ENCODE measurements at places on chromosomes 6 and 20. TPM values are rescaled to one million over a fixed set of nuclear protein-coding genes. Genes with fewer than 3 reads are reported as not detected.

DNA sequence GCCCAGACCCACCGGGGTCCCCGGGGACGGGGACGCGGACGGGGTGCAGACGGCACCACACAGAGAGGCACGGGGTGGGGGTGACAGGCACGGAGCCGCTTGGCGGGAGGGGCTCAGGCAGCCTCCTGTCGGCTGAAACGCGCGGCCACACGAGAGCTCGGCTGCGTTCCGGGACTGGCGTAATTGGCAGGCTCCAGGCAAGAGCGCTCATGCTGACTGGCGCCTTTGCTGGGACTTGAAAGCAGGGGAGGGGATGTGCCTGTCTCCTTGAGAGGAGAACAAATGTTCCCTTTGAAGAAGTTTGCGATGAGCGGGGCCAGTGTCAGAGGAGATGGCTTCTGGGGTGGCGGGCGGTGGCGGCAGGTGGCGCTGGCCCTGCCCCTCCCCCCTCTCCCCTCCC lies 25.8 kb downstream of the BHLHE23 start:
- DNase-seq = no peak

DNA sequence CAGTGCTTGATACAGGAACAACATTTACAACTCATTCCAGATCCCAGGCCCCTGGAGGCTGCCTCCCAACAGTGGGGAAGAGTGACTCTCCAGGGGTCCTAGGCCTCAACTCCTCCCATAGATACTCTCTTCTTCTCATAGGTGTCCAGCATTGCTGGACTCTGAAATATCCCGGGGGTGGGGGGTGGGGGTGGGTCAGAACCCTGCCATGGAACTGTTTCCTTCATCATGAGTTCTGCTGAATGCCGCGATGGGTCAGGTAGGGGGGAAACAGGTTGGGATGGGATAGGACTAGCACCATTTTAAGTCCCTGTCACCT lies 4.2 kb downstream of the PIM1 start:
- no peak for DNase-seq

GRCh38 chr20:48217190-48217589 lies 431.9 kb upstream of the SULF2 start:
- DNase-seq = no peak

MOXD1 gene
- 9.1 TPM for total RNA-seq

ACSS1 gene
- 5.5 TPM for total RNA-seq

PNLDC1 gene
- not detected for total RNA-seq

Data from chondrocyte (in vitro differentiated cells).